ENCODE measurements at places on chromosomes 1 and 21.
A peak's percentile ranks its signal among the peaks of the same experiment; 100 is the strongest.

GRCh38 chr1:178645808-178646200 lies 79.2 kb upstream of the RALGPS2 start:
- DNase-seq = no peak

- no peak for DNase-seq
Measured at GRCh38 chr21:45192332-45192731, 95.4 kb downstream of the POFUT2 start.

GRCh38 chr1:245673881-245674414 lies 519.2 kb downstream of the KIF26B start:
- no peak for DNase-seq

GRCh38 chr1:230784163-230784562 lies 37.0 kb downstream of the CAPN9 start:
- DNase-seq = no peak

DNA sequence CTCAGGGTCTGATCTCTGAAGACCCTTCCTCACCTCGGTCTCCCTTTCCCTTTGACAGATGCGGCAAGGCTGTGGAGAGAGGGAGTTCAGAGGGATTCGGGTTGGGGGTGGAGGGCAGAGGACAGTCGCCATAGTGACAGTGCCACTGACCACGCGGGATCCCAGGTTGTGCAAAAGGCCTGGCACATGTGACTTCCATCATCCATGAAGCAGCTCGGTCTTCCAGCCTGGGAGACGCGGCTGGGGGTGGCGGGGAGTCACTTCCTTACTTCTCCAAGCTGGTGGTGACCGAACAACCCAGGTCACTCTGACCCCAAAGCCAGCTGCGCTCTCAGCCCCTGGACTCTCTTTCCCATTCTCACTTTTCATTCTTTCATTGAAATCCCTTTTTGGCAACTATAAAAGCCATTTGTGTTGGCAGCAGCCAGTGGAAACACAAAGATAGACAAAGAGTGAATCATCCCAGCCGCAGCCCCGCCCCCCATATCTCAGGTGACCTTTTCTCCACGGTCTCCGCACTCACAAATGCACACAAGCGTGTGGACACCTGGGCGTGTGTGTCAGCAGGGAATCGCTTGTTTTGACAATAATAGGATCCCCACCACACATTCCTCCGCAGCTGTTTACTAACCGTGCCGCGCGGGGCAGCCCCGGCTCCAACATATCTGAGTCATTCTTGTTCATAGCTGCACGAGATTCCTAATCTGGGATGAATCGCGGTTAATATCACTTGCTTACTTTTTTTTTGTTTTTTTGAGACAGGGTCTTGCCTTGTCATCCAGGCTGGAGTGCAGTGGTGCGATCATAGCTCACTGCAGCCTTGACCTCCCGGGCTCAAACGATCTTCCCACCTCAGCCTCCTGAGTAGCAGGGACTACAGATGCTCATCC lies 68.3 kb downstream of the DHRS3 start:
- DNase-seq = peak; percentile 22

DNA sequence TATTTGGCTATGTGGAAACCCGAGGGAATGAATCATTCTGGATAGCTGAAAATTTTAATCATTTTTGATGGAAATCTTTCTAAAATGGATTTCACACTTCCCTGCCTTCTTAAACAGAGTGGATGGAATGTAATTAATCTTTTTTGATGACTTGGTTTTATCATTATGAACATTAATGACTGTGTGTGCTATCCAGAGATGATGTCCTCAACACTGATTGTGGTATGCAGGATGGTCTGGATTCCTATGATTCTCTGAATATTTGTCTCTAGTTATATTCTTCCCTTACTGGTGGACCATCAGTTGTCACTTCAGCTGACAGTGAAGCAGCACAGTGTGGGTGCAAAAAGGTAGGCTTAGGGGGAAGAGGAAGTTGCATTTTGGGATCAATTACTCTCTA lies 513.5 kb downstream of the LMO4 start:
- DNase-seq = no peak

DNA sequence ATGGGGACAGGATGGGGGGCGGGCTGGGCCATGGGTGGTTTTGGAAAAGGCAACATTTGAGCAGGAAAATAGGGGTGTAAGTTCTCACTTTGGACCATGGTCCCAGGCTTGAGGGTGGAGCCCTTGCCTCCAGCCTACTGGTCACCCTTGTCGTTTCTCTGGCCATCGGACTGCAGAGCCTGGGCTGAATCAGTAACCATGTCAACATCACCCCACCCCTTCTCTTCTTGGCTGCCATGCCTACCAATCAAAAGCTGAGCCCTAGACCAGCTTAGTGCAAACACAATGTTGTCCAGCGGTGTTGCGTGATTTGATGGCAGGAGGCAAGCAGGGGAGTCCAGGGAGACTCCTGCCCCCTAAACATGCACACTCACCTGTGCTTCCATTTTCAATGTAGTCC lies 231.0 kb upstream of the KAZN start:
- no peak for DNase-seq

- no peak for DNase-seq
Measured at GRCh38 chr1:46458190-46458589, 31.4 kb upstream of the DMBX1 start.

- no peak for DNase-seq
Measured at GRCh38 chr1:193325042-193325441, 138.6 kb upstream of the B3GALT2 start.

GRCh38 chr1:10857687-10858086 lies 61.2 kb upstream of the CASZ1 start:
- no peak for DNase-seq

- no peak for DNase-seq
Measured at GRCh38 chr1:81144240-81144825, 656.4 kb upstream of the ADGRL2 start.

DNA sequence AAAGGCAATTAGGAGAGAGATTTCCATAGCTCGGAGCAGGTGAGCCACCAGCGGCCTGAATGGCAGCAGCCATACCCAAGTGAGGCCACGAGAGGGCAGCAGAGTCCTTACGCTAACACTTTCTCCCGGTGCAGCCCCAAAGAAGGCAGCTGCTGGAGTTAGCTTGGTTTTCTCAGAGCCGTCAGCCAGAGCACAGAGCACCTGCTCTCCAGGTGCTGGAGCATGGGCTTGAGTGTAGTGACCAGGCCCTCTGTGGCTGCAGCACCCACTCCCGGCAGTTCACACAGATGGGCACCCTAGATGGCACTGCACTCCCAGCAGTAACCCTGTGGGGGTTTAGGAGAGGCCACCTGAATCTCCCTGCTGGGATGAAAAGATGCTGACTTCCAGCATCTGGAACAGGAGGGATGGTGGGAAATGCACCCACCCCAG lies 45.8 kb downstream of the TMCC2 start:
- DNase-seq = peak; percentile 83

- DNase-seq = no peak
Measured at GRCh38 chr1:184661801-184662200, 92.9 kb downstream of the EDEM3 start.
